ENCODE measurements at places on chromosomes 13 and 19. TPM values are rescaled to one million over a fixed set of nuclear protein-coding genes. Genes with fewer than 3 reads are reported as not detected.

Gene SYT5
- not detected for total RNA-seq

Gene CEACAM8
- total RNA-seq, result not detected

Gene GPR32
- total RNA-seq, result not detected

GRCh38 chr19:4447327-4448146 is 10.1 kb downstream of the UBXN6 start:
- DNase-seq, result no peak

- no peak for DNase-seq
These were observed 8.8 kb upstream of the SPART start for GRCh38 chr13:36354842-36355623.

DNA sequence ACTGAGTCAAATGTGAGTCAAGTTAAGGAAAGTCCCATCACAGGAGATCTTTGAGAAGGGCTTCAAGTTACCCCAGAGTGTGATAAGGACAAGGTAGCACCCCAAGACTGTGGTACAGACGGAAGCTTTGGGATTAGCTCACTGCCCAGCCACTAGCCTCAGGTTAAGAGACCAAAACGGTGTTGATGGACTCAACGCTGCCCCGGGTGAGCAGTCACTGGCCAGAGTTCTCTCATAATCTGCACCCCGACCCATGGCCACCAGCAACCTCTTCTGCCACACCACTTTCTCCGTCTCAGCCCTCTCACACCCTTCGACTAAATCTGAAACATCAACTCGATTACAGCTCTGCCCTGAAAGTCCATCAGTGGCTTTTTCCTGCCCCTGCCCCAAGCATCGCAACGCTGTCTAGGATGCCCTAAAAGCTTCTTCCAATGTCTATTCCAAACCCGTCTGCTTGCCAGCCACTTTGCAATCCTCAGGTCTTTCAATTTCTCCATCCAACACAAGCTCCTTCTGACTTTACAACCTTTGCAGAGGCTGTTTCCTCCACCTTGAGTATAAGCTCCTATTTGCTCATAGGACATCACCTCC is 5.6 kb downstream of the HNRNPL start:
- no peak for DNase-seq

DNA sequence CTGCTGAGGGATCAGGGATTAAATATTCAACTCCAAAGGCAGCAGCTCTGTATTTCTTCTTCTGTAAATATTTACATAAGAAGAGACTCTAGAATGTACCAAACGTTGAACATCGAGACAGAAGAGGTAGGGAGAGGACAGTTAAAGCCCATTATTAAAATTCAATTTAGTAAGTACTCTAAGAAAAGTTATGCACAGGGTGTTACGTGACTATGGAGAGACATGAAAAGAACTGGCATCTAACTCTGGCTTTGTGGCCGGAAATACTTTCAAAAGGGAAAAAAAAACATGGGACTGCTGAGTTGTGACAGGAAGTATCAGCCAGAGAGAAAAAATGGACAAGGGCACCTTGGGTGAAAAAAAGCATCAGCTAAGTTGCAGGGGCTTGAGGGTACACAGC is 36.7 kb downstream of the LNX2 start:
- peak; percentile 57 for DNase-seq

DNA sequence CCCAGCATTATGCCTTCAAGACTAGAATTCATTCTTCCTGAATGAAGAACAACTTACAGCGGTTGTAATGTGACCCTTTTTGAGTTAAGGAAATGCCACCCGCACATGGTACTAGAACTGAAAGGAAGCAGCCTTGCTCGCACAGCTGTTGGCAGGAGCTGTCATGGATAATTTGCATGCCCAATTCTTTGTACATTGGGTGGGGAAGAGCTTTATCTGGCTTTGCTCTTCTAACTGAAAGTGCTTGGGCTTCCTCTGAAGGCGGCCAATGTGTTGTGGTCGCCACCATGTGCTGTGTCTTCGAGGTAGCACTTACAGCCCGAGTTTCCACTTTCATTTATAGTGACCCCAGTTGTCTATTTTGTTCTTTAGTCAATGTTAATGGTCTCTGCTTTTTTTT is 3.4 kb downstream of the CCNE1 start:
- peak; percentile 67 for DNase-seq

DNA sequence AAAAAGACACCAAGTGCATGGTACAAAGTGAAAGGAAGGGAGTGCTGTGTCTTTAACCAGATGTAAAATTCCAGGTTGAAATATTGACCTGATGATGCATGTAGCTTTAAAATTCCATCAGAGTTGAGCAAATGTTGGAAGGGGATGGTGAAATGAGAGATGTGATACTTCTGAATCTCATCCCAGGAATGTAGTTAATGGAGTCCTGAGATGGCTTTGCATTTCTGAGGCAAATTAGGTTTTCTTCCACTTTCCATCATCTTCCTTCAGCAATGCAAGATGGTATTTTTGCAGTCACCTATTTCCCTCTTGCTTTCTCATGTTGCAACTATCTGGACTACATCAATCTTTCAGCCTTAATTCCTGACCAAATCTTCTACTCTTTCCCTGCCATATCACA is 194.1 kb upstream of the MIR17HG start:
- no peak for DNase-seq

DNA sequence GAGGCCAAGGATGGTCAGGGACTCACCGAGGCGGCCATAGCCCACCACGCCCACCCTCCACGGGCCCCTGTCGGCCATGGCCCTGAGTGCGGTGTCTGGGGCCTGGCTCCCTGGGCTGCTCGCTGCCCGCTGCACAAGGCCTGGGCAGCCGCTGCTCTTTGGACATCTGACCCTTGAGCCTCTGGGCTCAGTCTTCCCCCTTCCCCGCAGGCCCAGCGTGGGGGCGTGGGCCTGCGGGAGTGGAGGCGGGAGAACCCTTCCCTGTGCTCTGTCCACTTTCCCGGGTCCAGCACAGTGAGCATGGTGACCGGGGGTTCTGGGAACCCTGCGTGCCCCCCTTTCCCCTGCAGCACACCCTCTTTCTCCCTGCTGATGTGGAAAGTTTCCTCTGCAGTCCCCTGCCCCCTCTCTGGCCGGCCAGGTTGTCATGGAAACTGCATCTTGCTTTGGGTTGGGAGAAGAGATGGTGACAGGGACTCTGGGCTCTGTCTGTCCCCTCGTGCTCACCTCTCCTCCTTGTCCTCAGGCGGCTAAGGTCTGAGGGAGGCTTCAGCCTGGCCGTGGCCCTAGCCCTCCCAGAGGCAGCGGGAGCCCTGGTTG is at the start of gene ASPDH:
TSS of gene ASPDH (minus strand) at position 168 of the 600 bp plus-strand sequence. CDS start at position 78, 90 bp downstream.
- DNase-seq, result peak; percentile 62

All from activated CD4-positive, alpha-beta T cell treated with anti-CD3 and anti-CD28 coated beads, Interleukin-2, amount 10 ng/mL, durations not matched to agents 24 days and 14 days (primary cell).